ENCODE measurements at places on chromosomes 4 and X.

DNA sequence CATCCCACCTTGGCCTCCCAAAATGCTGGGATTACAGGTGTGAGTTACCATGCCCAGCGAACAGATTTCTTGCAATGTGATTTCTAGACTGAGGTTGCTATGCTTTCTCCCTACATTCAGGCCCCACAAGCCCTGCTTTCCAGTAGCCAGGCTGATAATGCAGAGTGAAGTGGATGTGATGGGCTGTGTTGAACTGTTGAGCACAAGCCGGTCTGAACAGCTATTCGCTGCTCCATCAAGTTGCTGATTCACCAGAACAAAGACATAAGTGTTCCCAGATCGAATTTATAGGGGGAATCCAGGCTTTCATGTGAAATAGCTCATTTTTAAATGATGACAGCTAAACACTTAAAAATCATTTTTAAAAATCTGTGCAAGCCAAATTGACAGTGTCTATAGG, 8.0 kb downstream of the NIPAL1 start:
- DNase-seq: no peak

DNA sequence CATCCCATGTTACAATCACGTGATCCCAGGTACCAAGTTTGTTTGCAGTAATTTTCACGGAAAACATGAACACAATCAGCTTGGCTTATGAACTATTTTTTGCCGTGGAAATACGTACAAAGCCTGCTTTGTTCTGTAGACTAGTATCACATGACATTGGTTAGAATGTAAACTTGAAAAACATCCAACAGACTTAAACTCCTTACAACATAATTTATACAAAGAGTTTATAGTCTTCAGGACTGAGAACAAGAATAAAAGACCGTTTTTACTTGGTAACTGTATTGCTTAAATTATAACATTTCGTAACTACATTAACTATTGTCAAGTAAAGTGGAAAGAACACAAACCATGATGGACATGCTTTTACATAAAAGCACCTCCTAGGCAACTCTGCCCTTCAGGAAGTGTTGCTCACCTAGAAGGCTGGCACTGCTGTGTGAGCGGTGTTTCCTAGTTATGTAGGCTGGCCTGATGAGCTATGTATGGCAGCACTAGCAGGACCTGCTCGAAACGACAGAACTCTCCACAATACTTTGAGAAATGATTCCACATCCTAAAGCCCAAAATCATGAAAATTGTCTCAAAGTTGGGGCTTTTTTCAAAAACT, 41.8 kb upstream of the WDR1 start:
- DNase-seq: peak; percentile 35

DNA sequence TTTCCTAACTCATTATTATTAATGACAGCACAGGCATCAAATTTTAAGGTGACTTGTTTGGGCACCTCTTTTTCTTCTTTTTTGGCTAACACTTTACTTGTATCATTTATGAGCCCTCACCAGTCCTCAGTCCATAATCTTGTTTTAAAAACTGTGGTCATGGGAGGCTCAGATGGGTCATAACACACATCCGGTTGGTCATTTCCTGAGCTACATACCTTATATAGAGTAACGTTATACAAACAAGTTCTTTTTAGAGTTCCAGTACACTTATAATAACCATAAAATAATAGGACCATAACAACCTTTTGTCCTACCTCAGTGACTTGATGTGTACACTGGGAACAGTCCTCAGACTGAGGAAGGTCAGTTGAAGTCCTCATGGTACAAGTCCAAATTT, 21.1 kb upstream of the PLS3 start:
- no peak for DNase-seq

GRCh38 chr4:55363691-55364351, 17.8 kb downstream of the SRD5A3 start:
- no peak for DNase-seq

Measured in CD4-positive, alpha-beta T cell treated with Interleukin-17A for 4 hours (primary cell).